AG09319 (cell line): ENCODE measurements at places on chromosomes 6 and 20.

DNA sequence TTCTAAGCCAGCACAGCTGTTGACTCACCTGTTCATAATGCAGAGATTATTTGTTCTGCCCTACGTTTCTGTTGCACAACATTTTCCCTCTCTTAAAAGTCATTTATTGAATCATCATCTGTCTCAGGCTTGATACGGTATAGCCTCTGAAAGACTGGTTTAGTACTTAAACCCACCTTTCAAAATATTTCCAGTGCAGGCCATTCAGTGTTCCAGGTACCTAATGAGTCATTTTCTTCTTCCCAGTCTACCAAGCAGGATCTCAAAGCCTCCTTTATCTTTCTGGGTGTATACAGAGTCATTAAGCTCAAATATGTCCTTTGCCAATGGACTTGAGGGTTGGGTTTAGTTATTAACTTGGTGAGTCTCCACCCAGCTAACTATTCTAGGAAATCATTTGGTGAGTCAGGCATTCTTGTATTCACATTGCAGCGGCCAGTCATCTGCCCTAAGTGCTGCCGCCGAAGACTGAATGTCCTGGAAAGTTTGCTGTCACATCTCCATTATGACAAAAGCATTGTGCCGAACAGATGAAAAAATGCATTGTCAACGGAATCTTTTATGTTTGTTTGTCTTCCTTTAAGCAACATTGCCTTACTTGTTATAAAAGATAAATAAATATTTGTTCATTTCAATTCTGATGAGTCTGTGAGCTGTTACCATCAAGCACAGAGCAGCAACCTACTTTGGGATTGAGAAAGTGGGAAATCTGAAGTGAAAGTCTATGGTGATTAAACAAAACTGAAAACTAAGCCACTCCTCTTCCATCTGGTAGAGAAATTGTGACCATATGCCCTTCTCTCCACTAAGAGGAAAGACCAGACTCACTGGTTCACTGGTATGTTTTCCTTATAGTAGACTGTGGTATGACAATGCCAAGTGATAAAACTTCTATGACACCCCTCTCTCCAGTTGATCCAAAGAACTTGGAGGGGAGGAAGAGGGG is 14.3 kb upstream of the FAM135A start:
- DNase-seq, result no peak

DNA sequence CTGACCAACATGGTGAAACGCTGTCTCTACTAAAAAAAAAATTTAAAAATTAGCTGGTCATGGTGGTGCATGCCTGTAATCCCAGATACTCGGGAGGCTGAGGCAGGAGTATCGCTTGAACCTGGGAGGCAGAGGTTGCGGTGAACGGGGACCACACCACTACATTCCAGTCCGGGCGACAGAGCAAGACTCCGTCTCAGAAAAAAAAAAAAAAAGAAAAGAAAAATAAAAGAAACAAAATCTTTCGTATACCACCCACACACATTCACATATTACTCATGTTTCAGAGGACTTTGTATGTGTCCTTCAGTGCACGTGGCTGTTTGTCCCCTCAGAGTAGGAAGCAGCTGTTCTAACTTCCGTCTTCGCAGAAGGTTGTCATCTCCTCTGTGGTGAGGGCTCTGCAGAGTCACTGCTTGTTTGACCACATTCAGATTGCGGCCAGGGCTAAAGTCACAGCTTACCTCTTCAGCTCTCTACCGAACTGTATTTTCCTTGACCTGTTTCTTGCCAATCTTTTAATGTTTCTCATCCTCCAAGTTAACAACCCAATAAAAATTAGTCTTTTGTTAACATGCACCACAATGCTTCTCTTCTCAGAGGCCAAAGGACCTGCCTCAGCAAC is 36.6 kb upstream of the HIVEP1 start:
- no peak for DNase-seq

DNA sequence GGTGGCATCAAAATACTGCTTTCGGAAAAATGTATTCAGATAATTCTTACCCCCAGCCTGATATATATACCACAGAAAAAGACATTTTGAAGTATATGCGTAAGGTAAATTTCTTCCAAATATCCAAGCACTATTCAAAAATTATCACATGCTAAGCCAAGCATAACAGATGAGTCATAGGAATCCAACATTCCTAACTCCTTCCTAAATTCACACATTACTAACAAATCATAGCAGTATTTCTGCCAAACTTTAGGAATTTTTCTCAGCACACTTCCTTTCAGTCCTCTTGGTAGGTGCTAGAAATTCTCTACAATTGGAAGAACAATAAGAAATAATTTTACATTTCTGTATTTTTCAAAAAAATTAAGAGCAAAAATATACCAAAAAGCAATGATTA is 417.5 kb downstream of the EYS start:
- no peak for DNase-seq

DNA sequence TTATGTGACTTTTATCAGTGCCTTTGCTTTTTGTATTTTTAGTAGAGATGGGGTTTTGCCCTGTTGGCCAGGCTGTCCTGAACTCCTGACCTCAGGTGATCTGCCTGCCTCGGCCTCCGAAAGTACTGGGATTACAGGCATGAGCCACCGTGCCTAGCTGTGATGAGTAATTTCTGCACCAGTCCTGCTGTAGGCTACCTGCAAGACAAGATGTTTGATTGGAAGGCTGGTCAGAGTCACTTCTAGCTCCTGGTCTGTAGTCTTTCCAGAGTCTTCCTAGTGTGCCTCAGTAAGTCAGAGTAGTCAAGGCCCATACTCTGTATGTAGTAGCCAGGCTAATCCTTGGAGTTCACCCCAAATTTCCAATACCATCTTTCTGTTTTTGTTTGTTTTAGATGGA is 8.9 kb downstream of the TIAM2 start:
- no peak for DNase-seq

DNA sequence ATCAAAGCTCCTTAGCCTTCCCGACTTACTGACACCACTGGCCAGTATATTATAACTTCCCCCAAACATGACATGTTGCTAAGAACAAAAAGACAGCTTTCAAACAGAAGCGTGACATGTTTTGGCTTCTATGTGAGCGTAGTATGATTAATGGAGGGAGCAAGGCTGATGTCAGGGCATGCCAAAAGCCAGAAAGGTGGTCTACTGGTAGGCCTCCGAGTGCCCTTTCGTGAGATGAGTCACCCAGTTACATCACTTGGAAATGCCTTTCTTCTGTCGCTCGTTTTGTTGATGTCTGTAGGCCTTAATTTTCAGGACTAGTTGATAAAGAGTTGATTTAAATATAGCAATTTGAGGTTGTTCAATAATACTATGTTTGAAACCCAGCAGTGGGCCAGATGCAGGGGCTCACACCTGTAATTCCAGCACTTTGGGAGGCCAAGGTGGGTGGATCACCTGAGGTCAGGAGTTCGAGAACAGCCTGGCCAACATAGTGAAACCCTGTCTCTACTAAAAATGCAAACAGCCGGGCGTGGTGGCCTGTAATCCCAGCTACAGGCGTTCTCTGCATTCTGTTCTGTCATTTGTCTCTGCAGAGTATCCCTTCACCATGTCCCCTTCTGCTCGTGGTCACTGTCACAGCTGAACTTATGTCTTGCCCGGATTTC is 53.3 kb downstream of the CNKSR3 start:
- DNase-seq, result no peak

- DNase-seq, result no peak
Measured at GRCh38 chr6:162358625-162359024, 368.9 kb downstream of the PRKN start.

GRCh38 chr20:54345301-54345724 is 130.1 kb upstream of the DOK5 start:
- DNase-seq, result peak; percentile 73

- DNase-seq, result no peak
Measured at GRCh38 chr6:7542065-7542873, 798 bp downstream of the DSP start.

DNA sequence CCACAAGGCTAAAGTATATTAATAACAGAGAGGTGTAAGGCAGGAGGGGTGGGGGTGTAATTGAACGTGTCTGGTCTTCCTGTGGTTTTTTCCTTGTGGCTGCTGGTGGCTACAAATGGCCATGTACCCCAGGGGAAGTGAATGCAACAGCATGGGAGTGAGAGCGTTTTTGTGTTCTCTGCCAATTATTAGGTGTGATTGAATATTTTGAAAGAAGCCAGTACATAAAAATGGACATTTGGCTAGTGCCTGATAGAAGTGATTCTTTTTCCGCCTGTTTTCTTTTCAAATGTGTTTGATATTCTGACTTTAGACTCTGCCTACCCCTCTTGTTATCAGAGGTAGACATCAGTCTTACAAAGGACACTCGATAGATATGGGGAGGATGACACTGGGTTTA is 141.3 kb downstream of the PRL start:
- no peak for DNase-seq

DNA sequence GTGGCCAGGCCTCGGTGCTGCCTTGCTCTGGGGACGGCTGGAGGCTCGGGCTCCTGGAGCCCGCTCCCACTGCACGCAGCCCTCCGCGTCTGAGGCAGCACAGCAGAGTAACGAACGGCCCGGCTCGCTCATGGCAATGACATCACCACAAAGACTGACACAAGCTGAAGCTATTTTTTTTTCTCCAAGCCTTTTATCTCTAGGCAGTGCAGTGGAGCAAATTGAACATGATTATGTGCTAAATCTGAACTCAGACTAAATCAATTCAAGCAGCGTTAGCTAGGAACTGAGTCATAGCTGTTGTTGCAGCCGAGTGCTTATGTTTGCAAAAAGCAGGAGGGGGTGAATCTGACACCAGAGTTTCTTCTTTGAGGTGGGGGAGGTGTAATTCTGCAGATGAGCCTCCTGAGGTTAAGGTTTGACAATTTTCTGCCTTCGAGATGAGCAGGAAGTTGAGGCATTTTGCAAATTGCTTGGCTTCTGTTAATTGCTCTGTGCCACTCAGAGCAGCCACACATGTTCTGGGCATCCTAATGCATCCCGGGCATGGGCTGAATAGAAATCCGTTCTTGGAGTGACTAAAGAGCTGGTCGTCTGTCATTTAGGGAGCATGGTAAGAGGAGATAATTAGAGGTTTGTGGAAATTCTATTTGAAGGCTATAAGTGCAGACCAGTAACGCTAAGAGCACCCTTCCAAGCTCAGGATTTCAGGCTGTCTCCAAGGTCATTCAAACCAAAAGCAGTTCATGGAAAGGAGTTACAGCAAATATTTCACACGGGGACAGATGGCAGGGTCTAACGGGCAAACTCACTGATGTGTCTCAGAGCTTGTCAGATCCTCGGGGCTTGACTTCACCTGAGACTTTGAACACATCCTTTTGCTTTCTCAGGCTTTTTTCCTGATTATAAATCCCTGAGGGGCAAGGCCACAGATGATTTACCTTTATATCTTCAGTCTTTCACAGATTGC is 155.1 kb upstream of the ENPP5 start:
- DNase-seq, result peak; percentile 50

DNA sequence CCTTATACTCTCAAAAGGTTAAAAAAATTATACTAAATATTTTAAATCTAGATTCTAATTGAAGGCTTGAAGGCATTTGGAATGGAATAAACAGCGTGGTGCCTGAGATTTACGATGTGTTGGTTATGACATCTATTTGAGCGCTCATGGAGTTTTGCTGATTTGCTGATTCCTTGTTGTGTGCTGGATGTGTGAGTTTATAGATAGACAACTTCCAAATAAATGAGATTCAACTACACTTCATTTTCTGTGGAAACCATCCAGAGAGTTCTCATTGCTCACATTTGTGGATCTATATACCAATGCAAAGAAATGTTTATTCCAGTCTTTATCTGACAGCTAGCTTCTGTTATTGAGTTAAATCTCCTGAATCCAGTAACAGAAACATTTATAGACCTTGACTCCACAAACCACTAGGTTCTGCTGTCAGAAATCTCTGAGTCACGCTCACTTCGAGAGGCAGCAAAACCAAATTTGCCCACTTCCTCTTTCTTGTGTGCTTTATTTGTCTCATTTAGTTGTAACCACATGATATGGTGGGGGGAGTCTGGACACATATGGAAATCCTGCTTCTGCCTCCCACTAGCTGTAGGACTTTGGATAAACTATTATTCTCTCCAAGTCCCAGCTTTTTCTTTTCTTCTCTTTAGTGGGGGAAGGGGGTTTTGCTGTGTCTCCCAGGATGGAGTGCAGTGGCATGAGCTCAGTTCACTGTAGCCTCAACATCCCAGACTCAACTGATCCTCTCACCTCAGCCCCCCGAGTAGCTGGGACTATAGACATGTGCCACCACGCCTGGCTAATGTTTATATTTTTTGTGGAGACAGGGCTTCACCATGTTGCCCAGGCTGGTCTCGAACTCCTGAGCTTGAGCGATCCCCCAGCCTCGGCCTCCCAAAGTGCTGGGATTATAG is 54.5 kb downstream of the IPCEF1 start:
- DNase-seq, result peak; percentile 20

GRCh38 chr6:155014670-155015300 is 19.7 kb downstream of the TIAM2 start:
- DNase-seq, result peak; percentile 75

- no peak for DNase-seq
Measured at GRCh38 chr6:18579869-18580268, 192.7 kb downstream of the RNF144B start.

DNA sequence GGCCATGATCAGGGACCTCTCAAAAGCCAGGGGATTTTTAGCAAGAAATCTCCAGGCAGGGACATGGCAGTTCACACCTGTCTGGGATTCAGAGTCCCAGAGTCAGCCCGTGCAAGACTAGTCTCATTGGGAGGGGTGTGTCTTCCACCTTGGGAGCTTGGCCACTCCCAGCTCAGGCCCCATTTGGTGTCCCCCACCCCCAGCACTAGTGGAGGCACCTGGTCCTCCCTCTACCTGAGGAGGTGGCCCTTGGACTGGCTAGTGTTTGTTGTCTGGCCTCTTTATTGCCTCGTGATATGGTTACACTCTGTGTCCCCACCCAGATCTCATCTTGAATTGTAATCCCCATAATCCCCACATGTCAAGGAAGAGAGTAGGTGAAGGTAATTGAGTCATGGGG is 140.8 kb upstream of the PHACTR3 start:
- no peak for DNase-seq

- DNase-seq, result no peak
Measured at GRCh38 chr6:1240766-1241318, 71.1 kb upstream of the FOXQ1 start.

- DNase-seq, result no peak
Measured at GRCh38 chr20:63284544-63284949, 8.4 kb upstream of the COL20A1 start.

DNA sequence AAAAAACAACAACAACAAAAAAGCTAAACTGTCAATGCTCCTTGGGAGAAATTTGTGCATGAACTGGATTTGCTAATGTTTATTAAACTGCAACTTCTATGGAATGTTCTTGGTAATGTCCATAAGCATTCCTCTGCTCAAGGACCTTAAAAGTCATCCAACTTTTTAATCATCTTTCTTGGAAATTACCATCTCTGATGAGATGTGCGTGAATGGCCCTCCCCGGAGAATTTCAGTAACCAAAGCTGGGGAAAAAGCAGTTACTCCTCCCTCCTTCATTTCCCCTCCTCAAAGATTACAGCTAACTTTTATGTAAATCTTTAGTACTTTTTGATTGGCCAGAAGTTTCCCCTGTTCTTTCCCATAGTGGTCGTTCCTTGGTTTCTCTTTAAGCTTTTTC is 5.2 kb downstream of the TBCC start:
- DNase-seq, result peak; percentile 74
